PC-3 (cell line): ENCODE measurements at places on chromosomes 5 and 9. TPM values are rescaled to one million over a fixed set of nuclear protein-coding genes. Genes with fewer than 3 reads are reported as not detected.

DNA sequence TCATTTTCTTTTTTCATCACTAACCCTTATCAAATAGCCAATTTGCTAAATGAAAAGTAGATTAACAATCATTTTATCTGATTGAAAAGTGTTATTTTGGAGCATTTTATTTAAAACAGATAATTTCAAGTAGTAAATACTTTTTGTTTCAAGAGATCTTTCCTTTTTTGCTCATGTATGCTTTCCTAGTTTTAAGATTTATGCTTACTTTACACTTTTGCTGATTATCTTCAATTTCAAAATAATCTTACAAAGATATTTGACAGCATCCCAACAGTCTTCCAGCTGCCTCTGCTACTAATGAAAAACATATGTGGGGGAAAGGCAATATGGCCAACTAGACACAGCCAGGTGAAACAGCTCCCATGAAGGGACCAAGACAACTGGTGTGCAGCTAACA lies 1027.3 kb upstream of the CDH9 start:
- DNase-seq = no peak

DNA sequence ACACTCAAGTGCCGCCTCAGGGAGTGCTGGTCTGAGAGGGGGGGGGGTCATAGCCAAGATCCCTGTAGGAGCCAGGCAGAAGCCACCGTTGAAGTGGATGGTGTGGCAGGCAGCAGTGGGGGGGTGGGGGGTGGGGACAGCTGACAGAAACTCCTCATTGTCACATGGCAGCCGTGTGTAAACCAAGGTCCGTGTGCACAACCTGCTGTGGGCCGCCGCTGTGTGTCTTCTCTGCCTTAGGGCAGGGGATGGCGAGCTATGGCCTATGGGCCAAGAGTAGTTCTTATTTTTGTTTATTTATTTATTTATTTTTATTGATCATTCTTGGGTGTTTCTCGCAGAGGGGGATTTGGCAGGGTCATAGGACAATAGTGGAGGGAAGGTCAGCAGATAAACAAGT lies 13.4 kb downstream of the SQSTM1 start:
- DNase-seq = no peak

SLC24A2 gene
- total RNA-seq = not detected in 2 replicates

WHRN gene
- total RNA-seq = 10.5 and 15.3 TPM in 2 replicates

GRCh38 chr5:142644127-142644526 lies 41.8 kb downstream of the FGF1 start:
- peak; percentile 52 for DNase-seq

GRCh38 chr5:146409054-146409671 lies 38.0 kb upstream of the TCERG1 start:
- peak; percentile 43 for DNase-seq

GRCh38 chr9:133733421-133733795 lies 4.7 kb downstream of the SARDH start:
- DNase-seq = no peak

DNA sequence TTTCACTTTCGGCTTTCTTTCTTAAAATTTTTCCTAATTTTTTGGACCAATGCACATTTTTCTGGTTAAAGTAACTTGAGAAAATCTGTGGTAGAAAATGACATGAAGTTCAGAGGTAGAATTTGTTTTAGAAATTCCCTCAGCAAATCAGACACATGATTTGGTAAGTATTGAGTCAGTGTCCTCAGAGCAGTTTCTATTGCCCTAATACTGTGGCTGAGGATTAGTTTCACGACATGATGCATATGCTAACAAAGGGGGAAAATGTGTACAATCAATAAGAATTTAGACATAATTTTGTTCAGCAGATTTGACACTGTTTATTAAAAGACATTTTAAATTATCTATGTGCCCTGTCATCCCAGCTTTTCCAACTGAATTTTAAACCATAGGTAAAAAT lies 56.2 kb upstream of the GCNT4 start:
- DNase-seq = no peak
